ENCODE measurements at places on chromosomes 7 and 10. TPM values are rescaled to one million over a fixed set of nuclear protein-coding genes. Genes with fewer than 3 reads are reported as not detected.

Gene IRF5
- total RNA-seq = 17.8 TPM

Gene GBX1
- total RNA-seq = 0.17 TPM

Gene FRG2B
- 0.08 TPM for total RNA-seq

Gene C10orf53
- total RNA-seq = not detected
